BJ (cell line): ENCODE measurements at places on chromosomes 12 and 14.

DNA sequence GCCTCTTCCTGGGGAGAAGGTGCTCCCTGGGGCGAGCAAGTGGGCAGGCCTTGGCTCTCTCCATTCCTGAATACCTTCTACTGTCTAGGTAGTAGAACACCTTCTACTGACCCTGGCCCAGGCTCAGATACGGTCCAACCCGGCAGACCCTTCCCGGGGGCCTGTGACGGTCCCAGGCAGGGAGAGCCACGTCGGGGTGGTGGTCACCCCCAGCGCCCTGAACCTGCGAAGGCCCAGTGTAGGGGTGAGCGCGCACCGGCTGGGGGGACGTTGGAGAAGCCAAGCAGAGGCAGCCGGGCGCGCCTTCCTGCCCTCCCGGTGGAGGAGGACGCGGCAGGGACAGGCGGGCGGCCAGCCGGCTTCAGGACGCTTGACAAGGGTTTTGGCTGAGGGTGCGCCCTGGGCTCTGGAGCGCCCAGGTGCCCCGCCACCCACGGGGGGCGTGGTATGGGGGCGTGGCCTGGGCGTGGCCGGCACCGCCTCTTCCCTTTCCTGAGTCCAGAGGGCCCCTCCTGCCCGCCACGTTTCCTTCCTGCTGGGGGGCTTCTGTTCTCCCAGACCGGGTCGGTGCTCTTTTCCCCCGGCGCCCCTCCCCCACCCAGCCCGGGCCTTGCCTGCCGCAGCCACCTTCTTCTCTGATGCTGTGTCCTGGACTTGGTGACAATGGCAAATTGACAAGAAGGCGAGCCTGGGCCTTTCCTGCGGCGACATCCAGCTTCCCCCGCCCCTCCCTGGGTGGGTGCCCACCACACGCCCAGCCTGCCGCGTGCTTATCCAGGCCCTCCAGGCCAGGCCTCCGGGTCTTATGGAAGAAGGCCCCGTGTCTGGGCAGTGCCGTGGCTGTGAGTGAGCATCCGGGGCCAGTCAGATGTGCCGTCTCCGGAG, 24.5 kb upstream of the PPP1R13B start:
- DNase-seq = no peak

GRCh38 chr12:81208187-81208911, 130.5 kb downstream of the ACSS3 start:
- DNase-seq = no peak

GRCh38 chr12:119204671-119205285, 26.0 kb downstream of the HSPB8 start:
- no peak for DNase-seq

DNA sequence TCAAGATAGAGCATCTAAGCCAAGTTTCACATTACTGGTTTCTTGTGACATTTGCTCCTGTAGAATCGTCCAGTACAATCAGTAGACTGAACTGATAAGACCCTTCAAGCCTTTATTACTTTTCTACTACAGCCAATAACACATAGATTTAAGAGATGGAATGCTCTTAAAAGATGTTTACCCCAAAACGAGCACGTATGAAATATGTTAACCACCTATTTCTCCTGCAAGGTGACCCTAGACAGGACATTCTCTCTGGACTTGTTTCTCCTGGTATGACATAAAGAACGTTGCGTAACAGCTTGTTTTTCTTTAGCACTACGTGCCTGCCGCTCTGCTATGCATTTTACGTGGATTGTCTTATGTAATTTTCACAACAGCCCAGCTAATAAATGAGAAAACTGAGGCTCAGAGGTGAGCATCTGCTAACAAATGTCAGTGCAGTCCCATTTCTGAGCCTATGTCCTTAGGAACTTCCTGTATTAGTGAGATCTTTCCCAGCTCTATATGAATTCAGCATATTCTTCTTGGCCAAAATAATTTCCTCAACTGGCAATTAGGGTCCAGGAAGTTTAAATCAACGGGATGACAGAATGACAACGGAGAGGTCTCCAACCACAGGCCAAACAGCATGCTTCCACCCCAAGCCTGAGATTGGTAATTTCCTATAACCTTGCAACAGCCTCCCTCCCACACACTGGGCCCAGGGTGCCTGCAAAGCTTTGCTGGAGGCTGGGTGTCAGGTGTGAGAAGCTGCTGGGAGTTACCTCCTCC, 3.7 kb downstream of the NFKBIA start:
- DNase-seq = no peak

GRCh38 chr12:132925597-132926414, 30.3 kb downstream of the ZNF605 start:
- no peak for DNase-seq

DNA sequence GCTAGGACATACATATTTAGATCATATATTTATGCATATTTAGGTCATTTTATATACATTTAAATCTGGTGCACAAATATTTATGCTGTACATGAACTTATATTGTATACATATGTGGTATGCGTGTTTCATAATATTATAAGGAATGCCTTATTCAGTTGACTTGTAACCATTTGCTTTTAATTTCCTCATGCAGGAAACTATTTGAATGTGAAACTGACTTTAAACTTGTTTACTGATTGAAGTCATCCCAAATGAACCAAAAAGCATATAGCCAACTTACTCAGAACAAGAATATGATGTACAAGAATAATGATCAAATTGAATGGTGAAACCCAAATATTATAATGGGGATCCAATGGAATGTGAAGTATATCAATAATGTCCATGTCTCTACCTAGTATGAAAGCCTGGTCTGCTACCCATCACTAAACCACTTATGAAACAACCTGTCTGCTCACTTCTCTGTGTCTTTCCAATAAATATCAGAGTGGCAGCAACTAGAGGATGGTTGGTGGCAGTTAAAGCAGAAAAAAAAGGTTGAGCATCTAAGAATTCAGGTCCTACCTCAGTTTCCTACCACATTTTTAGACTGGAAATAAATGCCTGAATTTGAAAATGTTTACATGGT, 38.3 kb downstream of the RPS6KA5 start:
- DNase-seq = no peak

- no peak for DNase-seq
Observed at GRCh38 chr12:121159467-121160307, 27.0 kb downstream of the P2RX7 start.

GRCh38 chr12:10171973-10172728, at the start of gene OLR1:
Gene OLR1, minus strand, starts transcription at chr12:10172132. Its CDS starts 55 bp downstream, at chr12:10172077.
- DNase-seq = no peak
